Endothelial cell (in vitro differentiated cells): ENCODE measurements at places on chromosomes 7 and 10. TPM values are rescaled to one million over a fixed set of nuclear protein-coding genes. Genes with fewer than 3 reads are reported as not detected.

- DNase-seq: no peak
These were observed 4.5 kb upstream of the GATA3 start for GRCh38 chr10:8049865-8050555.

DNA sequence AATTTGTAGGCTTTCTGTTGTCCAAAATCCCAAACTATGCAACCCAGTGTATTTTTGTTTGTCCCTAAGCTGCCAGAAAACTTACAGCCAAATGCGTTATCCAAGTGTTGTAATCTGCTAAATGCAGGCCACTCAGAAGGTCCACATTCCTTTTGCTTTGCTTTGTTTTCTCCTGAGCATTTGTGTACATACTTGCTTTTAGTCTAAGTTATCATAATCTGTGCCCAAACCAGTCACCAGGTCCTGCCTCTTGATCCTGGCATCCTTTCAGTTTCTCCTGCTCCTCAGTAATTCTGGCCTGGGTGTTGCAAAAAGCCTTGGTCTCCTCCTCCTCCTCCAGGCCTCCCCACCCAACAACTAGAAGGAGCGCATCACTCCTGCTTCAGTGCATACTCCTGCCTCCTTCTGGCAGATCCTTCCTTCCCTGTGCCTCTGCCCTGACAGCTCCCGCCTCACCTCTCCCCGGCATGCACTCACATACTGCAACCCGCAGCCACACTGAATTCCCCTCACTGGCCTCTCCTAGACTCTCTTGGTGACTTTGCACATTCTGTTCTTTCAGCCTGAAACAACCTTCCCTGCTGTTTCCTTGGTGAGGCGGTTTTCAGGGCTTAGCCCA lies 2.3 kb downstream of the DENND2A start:
- no peak for DNase-seq

GRCh38 chr7:46580766-46581165 lies 659.7 kb upstream of the IGFBP3 start:
- DNase-seq: no peak

DNA sequence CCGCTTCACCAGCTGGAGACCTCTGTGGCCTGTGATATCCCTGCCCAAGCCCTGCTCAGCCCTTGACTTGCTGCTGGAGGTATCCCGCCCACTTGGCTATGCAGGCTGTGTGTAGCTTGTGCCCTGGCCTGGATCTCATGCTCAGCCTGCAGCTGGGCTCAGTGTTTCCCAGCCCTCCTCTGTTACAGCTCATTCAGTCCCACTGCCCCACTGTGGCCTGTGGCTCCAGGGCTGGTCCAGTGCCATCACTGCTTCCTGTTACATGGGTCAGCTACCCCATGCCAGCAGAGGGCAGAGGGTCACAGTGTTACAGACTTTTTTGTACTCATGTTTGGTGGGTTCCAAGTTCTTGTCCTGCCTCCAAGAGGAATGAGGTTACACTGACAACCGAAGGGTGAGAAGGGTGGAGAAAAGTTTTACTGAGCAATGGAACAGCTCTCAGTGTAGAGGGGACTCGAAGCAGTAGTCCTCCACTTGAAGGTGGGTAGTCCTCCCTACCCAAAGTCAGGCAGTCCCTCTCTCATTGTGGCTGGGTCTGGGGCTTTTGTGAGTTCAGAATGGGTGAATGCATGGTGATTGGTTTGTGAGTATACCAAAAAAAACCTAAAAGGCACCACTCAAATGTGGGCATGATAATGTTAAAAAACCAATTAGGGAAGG lies 100.4 kb downstream of the ANKRD7 start:
- DNase-seq: no peak

- no peak for DNase-seq
These were observed 168.6 kb downstream of the LRMDA start for GRCh38 chr10:75599875-75600648.

- DNase-seq: peak; percentile 79
These were observed 99.6 kb upstream of the DIP2C start for GRCh38 chr10:788796-789748.

- DNase-seq: no peak
These were observed 251.4 kb downstream of the SDK1 start for GRCh38 chr7:3552499-3552898.

GRCh38 chr10:110109511-110109910 lies 97.9 kb upstream of the MXI1 start:
- no peak for DNase-seq

CACNB2 gene
- total RNA-seq: 1.5 TPM

HOXA3 gene
- total RNA-seq: 0.13 TPM

EVX1 gene
- total RNA-seq: 0.51 TPM

CTNNA3 gene
- 2.3 TPM for total RNA-seq
